ENCODE measurements at places on chromosomes 4 and X.

DNA sequence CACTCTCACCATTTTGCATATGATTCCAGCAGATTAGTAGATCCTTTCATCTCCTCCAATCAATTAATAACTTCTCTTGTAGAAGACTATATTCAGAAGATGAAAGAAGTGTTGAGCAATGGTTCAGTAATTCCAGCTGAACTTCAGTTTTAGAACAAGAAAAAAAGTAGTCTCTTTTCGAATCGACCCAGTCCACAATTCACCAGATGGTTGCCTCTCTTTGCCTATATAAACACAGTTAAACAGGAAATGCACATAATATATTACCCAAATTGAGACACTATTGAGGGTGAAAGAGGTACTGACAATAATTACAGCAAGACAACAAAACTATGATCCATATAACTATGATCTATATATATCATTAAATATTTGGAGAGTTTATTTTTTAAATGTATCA, 16.8 kb upstream of the FAM241A start:
- DNase-seq = no peak

DNA sequence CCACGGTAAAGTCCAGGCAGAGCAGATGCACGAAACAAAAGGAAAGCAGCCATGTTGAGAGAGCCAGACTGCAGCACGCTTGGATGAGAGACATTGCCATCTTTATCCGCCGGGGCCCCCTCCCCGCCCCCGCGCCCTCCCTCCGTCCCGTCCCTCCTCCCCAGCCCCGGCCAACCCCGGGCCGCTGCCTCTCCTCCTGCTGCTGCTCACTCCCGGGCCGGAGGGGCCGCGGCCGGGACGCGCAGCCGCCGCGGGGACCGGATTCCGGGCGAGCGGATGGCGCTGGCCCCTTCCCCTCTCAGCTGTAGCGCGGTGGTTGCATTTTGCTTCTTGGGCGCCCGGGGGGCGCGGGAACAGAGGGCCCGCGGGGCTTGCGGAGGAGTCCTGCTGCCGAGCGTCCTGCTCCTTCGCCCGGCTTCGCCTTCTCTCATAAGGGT, 542 bp downstream of the RNF150 start:
- DNase-seq = no peak

GRCh38 chrX:24241822-24242648, 71.8 kb downstream of the SUPT20HL2 start:
- DNase-seq = no peak

DNA sequence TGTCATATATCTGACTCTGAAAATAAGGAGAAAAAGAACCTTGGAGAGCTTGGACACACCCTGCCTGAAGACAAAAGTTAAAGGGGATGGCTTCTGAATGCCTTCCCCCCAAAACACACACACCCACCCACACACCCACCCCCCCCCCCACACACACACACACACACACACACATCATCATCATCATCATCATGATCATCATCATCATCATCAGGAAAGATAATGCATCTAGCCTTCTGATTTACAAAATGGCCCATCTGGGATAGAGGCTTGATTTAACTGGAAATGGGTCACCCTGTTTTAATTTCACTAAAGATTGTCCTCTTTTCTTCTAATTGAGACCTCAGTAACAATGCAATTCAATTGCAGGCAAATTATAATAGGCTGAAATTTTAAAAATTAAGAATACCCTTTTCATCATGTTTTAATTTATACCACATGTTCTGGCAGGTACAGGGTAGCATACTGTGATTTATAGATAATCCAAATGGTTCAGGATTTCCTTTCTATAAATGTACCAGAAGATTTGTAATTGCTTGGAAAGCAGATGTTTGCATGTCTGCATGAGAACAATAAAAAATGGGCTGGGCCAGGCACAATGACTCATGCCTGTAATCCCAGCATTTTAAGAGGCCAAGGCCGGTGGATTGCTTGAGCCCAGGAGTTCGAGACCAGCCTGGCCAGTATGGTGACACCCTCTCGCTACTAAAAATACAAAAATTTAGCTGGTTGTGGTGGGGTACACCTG, 56.5 kb downstream of the TRIM2 start:
- no peak for DNase-seq

DNA sequence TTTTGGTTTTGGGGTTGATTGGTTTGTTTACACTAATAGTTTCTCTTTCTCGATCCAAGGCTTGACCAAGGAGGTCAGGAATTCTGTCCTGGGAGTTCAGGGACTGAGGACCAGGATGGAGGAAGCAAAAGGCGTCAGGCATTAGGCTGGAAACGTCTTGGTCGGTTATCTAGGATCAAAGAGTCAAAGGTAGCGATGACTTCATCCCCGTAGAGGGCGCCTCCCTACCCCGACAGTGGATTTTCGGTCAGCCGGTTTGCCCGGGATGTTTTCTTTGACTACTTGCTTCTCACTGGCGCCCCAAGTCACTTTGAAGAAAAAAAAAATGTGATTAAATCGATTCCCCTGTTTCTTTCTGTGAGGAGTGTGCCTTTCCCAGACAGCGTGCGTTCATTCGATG, 980 bp upstream of the FHDC1 start:
- DNase-seq = no peak

DNA sequence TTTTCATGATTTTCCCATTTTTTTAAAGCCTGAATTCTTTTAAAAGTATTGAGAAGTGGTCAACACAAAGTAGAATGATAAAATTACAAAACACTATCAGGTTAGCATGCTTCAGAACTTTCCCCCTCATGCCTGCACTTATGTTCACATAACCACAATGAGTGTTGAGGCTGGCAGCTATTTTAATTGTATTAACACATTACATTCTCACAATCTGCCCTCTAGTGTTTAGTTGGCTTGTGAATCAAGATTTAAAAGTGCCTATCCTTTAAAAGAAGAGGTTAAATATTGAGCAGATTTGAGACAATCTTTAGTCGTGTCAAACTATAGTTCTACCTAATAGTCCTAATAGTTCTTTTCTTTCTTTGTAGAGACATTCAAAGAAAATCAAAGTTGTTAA, 93.6 kb upstream of the NAP1L5 start:
- no peak for DNase-seq
